ENCODE measurements at places on chromosomes 6 and 20.

GRCh38 chr20:40863355-40863919 lies 165.2 kb upstream of the TOP1 start:
- H3K36me3 ChIP-seq = no peaks in the 10 kb centered on the region
- H3K4me3 ChIP-seq = no peak overlapping the region
- H3K27ac ChIP-seq = no peak overlapping the region
- no peak for DNase-seq
- H3K27me3 ChIP-seq = no peaks in the 10 kb centered on the region
- H3K4me1 ChIP-seq = no peaks in the 10 kb centered on the region

DNA sequence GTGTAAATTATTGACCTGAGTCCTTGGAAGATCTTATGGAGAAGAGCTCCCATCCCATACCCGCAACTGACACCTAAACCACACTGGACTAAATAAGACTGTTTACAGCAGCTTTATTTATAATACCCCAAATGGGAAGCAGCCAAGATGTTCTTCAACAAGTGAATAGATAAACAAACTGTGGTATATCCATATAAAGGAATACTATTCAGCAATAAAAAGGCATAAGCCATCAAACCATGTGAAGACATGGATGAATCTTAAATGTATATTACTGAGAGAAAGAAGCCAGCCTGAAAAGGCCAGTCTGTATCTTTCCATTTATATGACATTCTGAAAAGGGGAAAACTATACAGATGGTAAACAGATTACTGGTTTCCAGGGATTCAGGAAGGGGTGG lies 212.7 kb downstream of the TPBG start:
- no peaks in the 10 kb centered on the region for H3K27me3 ChIP-seq
- no peaks in the 10 kb centered on the region for H3K4me1 ChIP-seq
- peaks cover 2% of the 10 kb centered on the region for H3K36me3 ChIP-seq
- no peak overlapping the region for H3K27ac ChIP-seq

- H3K4me3 ChIP-seq = no peak overlapping the region
- H3K4me1 ChIP-seq = no peaks in the 10 kb centered on the region
- H3K27ac ChIP-seq = no peak overlapping the region
- peaks cover 1% of the 10 kb centered on the region for H3K36me3 ChIP-seq
- peak; percentile 50 for DNase-seq
- H3K27me3 ChIP-seq = peaks cover 22% of the 10 kb centered on the region
Observed at GRCh38 chr6:4358414-4359107, 223.2 kb upstream of the ECI2 start.

DNA sequence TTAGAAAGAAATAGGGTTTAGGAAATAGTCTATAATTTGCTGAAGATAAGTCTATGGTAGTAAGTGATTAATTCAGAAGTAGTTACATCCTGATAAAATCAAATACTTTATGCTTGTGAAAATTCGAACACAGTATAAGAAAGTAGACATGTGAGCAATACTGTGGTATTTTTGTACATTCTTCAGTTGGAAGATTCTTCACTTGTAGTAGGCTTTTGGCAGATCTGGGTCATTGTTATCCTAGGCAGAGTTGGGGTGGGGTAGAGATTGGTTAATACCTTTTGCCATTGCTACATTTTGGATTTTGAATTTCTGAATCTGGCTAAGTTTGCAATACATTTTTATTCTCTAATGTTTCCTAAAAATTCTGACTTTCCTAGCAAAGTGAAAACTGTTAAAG lies 197.5 kb downstream of the BCKDHB start:
- H3K36me3 ChIP-seq = no peaks in the 10 kb centered on the region
- no peak for DNase-seq

- H3K4me1 ChIP-seq = no peaks in the 10 kb centered on the region
- no peak overlapping the region for H3K27ac ChIP-seq
- H3K36me3 ChIP-seq = peaks cover 9% of the 10 kb centered on the region
- peaks cover 11% of the 10 kb centered on the region for H3K27me3 ChIP-seq
Observed at GRCh38 chr20:63145156-63145555, 70.8 kb downstream of the YTHDF1 start.

DNA sequence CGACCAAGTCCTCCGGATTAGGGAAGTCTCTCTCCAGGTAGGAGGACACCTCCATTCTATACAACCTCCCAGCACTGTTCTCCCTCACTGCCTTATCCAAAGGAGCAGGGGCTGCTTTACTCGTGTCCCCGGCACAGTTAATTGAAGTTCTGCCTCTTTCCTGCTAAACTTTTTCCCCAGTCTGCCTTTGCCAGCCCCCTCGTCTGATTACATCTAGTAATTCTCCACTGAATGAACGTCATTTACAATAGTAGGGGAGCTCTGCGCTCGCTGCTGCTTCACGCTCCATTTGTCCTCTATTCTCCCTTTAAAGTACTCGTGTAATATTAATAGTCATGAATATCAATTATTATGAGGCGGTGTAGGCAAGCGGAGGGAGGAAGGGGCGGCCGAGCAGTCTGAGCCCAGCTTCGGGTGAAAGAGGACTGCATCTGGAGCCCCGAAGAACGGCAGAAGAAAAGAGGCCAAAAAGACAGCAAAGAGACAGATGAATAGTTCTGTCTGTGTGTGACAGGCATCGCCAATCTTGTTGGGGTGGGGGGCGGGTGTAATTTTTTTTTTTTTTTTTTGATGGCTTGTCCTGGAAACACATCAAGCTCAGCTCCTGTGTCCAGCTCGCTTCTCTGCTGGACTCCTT lies 2.9 kb downstream of the TFAP2B start:
- H3K27ac ChIP-seq = no peak overlapping the region
- H3K4me3 ChIP-seq = no peak overlapping the region
- H3K27me3 ChIP-seq = peaks cover 95% of the 10 kb centered on the region

DNA sequence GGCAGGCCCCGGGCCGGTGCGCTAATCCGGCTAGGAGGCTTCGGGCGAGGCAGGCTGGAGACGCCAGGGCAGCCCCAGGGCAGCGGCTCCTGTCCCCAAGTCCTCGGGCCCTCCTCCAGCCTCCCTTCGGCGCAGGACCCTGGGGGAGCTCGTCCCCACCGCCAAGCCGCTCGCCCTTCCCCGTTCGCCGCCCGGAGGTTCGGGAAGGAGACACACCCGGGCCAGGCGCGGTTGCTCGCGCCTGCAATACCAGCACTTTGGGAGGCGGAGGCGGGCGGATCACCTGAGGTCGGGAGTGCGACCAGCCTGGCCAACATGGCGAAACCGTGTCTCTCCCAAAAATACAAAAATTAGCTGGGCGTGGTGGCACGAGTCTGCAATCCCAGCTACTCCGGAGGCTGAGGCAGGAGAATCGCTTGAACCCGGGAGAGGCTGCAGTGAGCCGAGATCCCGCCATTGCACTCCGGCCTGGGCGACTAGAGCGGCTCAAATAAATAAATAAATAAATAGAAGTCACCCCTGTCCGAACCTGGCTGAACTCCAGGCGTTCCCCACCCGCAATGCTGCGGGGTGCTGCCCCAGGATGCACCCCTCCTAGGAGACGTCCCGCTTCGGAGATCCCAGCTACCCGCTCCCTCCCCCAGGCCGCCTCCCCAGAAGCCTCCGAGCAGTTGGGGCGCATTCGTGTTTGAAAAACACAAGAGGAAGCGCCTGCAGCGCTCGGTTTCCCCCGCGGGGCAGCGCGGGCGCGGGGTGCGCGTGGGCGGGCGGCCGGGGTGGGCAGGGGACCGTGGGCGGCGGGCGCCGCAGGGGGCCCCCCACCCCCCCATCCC lies 27.5 kb downstream of the SERPINB9 start:
- H3K4me1 ChIP-seq = peaks cover 78% of the 10 kb centered on the region
- H3K27ac ChIP-seq = peak overlapping the region; percentile 41
- H3K27me3 ChIP-seq = no peaks in the 10 kb centered on the region
- H3K36me3 ChIP-seq = peaks cover 6% of the 10 kb centered on the region
- peak; percentile 68 for DNase-seq

GRCh38 chr6:13668291-13668928 lies 43.2 kb downstream of the RANBP9 start:
- peak overlapping the region; percentile 68 for H3K4me3 ChIP-seq
- DNase-seq = no peak
- H3K4me1 ChIP-seq = peaks cover 83% of the 10 kb centered on the region
- peak overlapping the region; percentile 80 for H3K27ac ChIP-seq
- no peaks in the 10 kb centered on the region for H3K36me3 ChIP-seq

DNA sequence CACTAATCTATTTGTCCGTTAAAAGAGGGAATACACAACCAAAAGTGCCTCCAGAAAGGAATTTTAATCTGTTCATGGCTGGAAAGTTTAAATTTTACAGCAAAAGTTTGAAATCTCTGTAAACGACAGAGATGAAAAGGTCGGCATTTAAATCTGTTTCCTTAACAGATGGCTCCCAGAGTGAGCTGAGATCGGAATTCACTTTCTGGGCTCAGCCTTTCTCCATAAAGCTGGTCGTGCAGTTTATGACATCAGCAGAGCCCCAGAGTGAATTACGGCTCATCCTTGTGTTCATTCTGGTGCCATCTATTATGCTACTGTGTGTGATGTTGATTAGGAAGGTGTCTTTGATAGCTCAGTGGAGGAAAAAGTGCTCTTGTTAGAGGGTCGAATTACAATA lies 117.6 kb upstream of the ZFP64 start:
- H3K4me1 ChIP-seq = peaks cover 44% of the 10 kb centered on the region
- no peak for DNase-seq
- H3K27ac ChIP-seq = no peak overlapping the region
- H3K36me3 ChIP-seq = no peaks in the 10 kb centered on the region
- no peak overlapping the region for H3K4me3 ChIP-seq

- H3K27ac ChIP-seq = no peak overlapping the region
- no peak overlapping the region for H3K4me3 ChIP-seq
- H3K27me3 ChIP-seq = peaks cover 13% of the 10 kb centered on the region
- DNase-seq = no peak
- H3K36me3 ChIP-seq = no peaks in the 10 kb centered on the region
Observed at GRCh38 chr6:53770780-53771249, 24.0 kb upstream of the LRRC1 start.

DNA sequence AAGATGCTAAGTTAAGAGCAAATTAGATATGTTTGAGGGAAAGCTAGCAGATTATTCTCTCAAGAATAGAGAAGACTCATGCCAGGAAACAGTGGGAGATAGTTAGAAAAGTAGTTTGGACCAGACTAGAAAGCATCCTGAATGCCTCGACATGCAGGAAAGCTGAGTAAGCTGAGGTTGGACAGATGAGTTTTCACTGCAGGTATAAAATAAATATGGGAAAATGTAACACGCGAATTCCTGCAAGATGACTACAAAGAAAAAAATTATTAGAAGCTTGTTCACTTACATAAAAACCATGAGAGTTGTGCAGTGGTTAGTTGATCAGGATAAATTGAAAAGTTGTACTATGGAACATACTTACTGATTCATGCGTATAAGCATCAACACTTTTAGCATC lies 484.2 kb upstream of the MANEA start:
- no peaks in the 10 kb centered on the region for H3K4me1 ChIP-seq
- no peak for DNase-seq
- H3K27ac ChIP-seq = no peak overlapping the region
- H3K4me3 ChIP-seq = no peak overlapping the region

DNA sequence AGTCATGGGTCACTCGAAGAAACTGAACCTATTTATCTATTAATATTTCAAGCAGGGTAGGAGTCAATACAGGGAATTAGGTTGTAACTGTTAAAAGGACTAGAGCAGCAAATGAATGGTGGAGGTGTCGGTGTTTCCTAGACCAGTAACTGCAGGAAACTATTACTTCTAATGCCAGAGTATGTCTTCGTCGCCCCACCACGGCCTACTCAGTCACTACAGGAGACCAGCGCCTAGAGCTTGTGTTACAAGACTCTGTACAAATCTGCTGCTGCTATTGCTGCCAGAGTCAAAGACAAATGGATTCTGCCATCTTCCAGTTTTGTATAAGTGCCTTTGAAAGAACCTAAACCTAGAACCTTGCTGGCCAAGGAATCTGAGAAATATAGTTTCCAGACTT lies 343.9 kb downstream of the SOX4 start:
- peaks cover 2% of the 10 kb centered on the region for H3K36me3 ChIP-seq
- no peak overlapping the region for H3K4me3 ChIP-seq

DNA sequence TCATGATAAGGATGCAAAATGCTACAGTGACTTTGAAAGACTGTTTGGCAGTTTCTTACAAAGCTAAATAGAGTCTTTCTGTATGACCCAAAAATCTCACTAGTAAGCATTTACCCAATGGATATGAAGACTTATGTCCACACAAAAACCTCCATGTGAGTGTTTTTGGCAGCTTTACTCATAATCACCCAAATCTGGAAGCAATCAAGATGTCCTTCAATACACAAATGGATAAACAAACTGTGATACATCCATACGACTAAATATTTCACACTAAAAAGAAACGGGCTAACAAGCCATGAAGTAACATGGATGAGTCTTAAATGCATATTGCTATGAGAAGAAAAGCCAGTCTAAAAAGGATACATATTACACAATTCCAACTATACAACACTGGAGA lies 117.2 kb downstream of the PDE10A start:
- no peaks in the 10 kb centered on the region for H3K27me3 ChIP-seq
- H3K4me3 ChIP-seq = no peak overlapping the region
- no peak for DNase-seq
- no peaks in the 10 kb centered on the region for H3K36me3 ChIP-seq
- no peaks in the 10 kb centered on the region for H3K4me1 ChIP-seq

- peaks cover 11% of the 10 kb centered on the region for H3K27me3 ChIP-seq
- no peak overlapping the region for H3K27ac ChIP-seq
- H3K36me3 ChIP-seq = no peaks in the 10 kb centered on the region
- peak overlapping the region; percentile 16 for H3K4me3 ChIP-seq
Observed at GRCh38 chr6:7617801-7618764, 28.1 kb downstream of the SNRNP48 start.

DNA sequence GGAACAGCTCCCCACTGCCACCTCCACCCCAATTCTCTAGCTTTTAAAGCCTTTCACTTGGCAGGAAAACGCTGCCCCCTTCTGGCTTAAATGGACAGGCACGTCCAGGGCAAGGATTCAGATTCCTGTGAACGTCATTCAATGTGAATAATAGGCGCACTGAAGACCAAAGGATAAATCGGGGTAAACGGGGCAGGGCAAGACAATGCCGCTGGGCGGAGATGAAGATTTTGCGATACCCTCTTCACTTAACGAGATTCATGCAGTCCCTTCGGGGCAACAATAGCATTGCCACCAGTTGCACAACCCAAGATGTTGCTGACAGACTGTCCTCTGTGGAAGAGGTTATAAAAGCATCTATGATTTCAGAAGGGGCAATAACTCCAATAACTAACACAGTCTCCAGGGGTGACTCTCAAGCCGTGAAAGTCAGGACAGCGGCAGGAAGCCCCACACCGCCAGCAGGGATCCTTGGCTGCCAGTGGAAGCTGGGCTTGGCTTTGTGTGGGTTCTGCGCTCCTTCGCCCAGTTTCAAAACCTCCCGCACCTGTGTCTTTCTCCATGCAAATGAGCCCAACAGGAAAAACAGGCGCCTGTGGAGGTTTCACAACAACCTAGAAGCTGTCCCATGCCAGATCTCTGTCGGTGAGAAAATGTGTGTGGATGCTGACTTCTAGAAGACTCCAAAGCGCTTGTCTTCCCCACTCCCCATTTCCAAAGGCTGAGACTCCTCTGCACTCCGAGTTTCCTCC lies 291.8 kb downstream of the BMP7 start:
- H3K27ac ChIP-seq = no peak overlapping the region
- DNase-seq = peak; percentile 27
- H3K4me1 ChIP-seq = no peaks in the 10 kb centered on the region
- H3K36me3 ChIP-seq = no peaks in the 10 kb centered on the region
- no peak overlapping the region for H3K4me3 ChIP-seq
- H3K27me3 ChIP-seq = peaks cover 41% of the 10 kb centered on the region
